Stimulated activated CD8-positive, alpha-beta memory T cell treated with anti-CD3 and anti-CD28 coated beads, Interleukin-2, amount 100 ng/mL, for 48 hours (primary cell): ENCODE measurements at places on chromosomes 2 and 18.

DNA sequence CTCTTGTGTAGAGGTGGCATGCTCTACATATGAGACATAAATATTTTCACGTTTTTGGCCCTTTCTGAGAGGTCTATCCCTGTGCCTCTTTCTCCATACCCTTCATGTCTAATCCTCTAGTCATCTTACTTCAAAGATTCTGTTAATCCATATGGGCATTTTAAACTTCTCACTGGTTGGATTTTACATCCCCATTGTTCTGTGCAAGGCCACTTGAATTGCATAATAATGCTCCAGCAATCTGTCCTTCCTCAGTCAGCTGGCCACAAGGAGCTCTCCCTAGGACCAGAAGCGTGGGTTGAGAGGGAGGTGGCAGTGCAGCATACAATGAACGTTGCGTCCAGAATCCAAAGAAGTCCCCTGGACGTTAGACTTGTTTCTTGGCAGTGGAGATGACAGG is 58.2 kb downstream of the TDRD15 start:
- no peak for DNase-seq

- no peak for DNase-seq
Observed at GRCh38 chr18:62767836-62768557, 52.7 kb downstream of the PHLPP1 start.

- DNase-seq: no peak
Observed at GRCh38 chr2:65392609-65393008, 39.8 kb downstream of the SPRED2 start.

GRCh38 chr2:103169861-103170260 is 408.0 kb downstream of the TMEM182 start:
- no peak for DNase-seq

GRCh38 chr2:20425371-20425881 is 21.4 kb upstream of the RHOB start:
- DNase-seq: no peak

- DNase-seq: peak; percentile 42
Observed at GRCh38 chr2:8576525-8577167, 105.2 kb upstream of the ID2 start.

GRCh38 chr2:31664949-31665724 is 84.4 kb upstream of the SRD5A2 start:
- no peak for DNase-seq

- DNase-seq: no peak
Observed at GRCh38 chr2:201150454-201151020, 32.4 kb upstream of the CASP10 start.
